Activated CD4-positive, alpha-beta memory T cell treated with anti-CD3 and anti-CD28 coated beads, Interleukin-2, amount 10 ng/mL, durations not matched to agents 7 days and 5 days (primary cell): ENCODE measurements at places on chromosomes 7 and 10.
A peak's percentile ranks its signal among the peaks of the same experiment; 100 is the strongest.

DNA sequence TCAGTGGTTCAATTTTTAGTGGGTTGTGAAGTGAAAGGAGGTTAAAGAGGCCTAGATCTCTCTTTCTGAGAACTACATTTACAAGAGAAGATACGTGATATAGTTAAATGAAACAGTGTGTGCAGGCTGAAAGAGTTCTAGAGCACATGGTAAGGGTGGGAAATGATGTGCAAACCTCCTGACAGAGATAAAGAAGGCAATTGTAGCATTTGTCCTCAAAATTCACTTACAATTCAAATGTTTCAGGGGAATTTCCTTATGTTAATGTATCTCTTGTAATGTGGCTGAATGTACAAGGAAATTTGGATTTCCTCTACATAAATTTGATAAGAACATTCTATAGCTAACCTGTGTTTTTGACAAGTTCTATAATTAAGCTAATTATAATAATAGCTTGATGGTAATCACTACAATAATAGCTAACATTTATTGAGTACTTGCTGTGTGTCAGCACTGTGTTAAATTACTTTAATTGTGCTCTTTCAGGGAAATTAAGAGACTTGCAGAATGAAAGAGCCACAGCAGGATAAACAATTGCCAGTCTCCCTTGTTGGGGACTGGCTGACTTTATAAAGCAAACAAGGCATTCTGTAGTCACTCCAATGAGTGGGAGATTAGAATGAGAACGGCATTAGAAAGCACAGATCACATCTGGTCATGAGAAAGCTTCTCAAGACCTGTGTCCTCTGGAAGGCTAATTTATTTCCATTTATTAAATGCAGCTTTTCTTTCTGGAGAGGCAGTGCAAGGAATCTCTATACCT, 139.7 kb upstream of the TMEM72 start:
- DNase-seq = no peak

- no peak for DNase-seq
Observed at GRCh38 chr7:78562191-78562590, 763.6 kb downstream of the PHTF2 start.

DNA sequence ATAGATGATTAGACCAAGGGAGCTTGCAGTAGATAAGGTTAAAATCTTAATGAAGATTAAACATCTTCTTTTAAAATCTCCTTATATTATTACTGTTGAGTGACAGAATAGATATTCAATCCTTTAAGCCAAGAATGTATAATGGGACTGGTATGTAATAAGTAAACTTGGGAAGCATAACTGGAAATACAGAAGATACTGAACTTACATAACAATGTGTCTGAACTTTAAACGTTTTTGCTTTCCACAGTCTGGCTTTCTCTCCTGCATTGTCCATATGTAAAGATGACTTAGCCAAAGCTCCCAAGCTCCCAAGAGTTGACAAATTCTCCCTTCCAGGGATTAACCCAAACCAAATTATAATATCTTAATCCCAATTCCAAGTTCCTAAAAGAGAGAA, 129.8 kb downstream of the KCND2 start:
- DNase-seq = no peak

DNA sequence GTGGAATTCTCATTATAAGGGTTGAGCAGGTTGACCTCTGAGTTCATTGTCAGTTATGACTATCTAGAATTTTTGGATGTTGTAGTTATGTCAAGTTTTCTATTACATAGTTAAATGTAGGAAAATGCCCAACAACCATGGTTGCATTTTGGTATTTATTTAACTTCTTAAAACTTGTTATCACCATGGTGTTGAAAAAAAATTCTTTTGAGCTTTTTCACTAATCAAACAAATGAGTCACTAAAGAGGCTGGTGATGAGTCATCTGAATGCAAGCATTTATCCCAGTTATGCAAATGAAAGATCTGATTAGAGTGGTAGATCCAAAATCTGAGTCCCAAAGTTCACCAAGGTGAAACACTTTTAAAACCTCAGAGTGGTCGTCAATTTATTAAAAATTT, 624.7 kb upstream of the IGFBP3 start:
- DNase-seq = no peak

GRCh38 chr7:155411718-155412415, 46.1 kb upstream of the EN2 start:
- no peak for DNase-seq

DNA sequence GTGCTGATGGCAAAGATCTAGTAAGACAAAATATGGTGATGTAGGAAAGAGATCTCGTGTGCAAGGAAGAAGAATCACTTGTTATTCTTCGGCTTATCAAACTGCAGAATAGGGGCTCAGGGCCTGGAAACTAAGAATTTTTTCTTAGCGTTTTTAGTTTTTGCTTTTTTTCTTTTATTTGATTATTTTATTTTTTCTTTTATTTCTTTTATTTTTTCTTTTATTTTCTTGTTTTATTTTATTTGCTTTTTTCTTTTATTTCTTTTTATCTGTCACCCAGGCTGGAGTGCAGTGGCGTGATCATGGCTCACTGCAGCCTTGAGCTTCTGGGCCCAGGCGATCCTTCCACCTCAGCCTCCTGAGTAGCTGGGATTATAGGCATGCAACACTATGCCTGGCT, 70.0 kb downstream of the ATRNL1 start:
- DNase-seq = no peak

DNA sequence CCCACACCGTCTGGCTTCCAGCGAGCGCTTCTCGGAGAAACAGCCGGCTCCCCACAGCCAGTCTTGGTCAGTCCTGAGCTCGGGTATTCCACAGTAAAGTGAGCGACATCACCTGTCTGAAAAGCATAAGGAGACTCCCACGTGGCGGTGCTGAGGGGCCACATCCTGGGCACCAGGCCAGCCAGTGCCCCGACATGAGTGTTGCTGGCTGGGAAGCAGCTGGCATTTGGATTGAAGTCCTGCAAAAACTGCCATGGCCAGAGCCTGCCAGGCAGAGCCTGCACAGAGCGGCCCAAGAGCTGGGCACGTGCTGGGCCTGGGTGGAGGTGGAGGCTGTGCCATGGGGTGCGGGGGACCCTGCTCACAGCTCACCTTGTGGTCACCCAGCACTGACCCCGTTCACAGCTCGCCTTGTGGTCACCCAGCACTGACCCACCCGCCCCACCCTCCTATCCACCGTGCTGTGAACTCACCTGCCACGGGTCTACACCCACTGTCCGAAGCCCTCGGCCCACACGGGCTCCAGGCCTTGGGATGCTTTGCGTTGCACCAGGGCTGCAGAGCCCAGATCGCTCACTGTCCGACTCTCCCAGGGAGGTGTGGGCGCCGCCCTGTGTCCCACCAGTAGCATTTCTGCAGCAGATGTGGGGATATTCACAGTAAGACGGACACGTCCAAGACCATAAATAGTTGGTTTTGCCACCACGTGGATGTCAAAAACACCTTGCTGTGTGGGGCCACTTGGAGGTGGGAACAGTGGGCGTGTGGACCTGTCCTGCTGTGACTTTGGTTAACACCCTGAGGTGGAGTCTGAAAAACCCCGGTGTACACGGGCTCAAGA, 48.8 kb downstream of the PITRM1 start:
- no peak for DNase-seq

- DNase-seq = no peak
Observed at GRCh38 chr10:82267465-82267864, 392.5 kb downstream of the NRG3 start.

GRCh38 chr10:30683496-30683895, 53.9 kb upstream of the LYZL2 start:
- DNase-seq = peak; percentile 18

- no peak for DNase-seq
Observed at GRCh38 chr10:61941202-61941681, 39.7 kb downstream of the ARID5B start.

- DNase-seq = no peak
Observed at GRCh38 chr10:51960494-51960895, 261.1 kb upstream of the CSTF2T start.
